ENCODE measurements at places on chromosomes 3 and 15.

DNA sequence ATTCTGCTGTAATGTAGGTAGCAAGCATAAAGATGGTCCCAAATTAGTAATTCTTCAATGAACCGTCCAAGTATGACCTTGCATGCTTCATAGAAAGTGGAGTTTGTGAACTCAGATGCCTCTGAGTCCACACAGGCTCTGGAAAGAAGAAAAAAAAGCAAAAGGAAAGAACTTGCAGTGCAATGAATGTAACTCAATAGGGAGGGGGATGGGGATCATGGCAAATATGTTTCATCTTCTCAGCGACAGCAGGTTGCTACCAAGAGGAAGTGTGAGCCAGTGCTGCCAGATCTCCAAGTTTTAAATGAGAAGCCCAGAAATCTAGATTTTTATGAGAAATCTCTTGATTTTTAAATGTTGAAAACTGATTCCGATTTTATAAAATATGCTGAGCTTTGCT, 50.3 kb downstream of the IL20RB start:
- DNase-seq: no peak

DNA sequence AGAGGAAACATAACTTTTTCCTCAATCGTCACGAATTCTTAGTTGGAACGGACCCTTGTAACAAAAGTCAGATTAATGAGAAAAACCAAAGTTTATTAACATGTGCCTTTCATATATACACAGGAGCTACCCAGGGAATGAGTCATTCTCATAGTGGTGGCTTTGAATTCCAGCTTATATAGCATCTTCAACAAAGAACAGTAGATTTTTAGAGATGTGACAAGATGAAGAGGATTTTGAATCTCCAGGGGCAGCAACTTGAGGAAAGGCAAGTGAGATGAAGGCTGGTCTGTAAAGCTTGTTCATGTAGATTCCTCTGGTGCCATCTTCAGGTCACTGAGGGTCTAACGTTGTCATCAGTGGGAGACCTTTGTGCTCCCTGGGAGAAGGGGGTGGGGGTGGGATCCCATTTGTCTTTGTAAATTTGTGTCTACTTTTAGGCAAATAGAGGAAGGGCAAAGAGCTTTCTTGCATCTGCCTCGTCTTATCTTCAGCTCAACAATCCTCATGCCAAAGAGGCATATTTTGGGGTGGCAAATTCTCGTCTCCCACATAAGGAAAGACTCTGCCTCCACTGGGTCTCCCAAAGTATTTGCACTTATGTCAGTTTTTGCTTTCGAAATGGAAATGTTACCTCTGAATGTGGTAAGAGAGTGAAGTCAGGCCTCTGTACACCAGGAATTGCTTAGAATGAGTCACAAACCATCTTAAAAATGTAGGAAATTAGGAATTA, 29.5 kb downstream of the CLEC3B start:
- DNase-seq: no peak

- DNase-seq: peak; percentile 13
Measured at GRCh38 chr3:88057630-88058305, 1.0 kb downstream of the CGGBP1 start.

- DNase-seq: no peak
Measured at GRCh38 chr3:151459358-151459757, 1.5 kb downstream of the IGSF10 start.

- DNase-seq: no peak
Measured at GRCh38 chr15:50068016-50068415, 51.0 kb downstream of the ATP8B4 start.
